ENCODE measurements at places on chromosomes 5 and 9.

GRCh38 chr5:116772806-116773205 lies 198.2 kb upstream of the SEMA6A start:
- DNase-seq: no peak

- DNase-seq: peak; percentile 16
These were observed 431.3 kb upstream of the ITGA1 start for GRCh38 chr5:52356311-52356918.

DNA sequence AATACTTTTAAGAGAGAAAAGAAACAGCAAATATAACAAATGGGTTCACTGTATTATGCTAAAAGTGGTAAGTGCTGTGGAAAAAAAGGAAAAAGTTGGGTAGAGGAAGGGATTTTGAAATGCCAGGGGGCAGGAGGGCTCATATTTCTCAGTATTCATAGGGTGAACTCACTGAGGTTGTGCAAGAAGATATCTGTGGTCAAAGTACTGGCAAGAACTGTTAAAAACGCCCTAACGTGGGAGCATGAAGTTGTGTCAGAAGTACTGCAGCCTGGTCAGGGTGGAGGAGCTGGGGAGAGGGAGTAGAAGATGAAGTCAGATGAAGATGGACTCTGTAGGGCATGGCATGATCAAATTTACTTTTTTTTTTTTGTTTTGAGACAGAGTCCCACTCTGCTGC lies 31.2 kb upstream of the SLC28A3 start:
- peak; percentile 73 for DNase-seq

- peak; percentile 17 for DNase-seq
These were observed 17.5 kb upstream of the CCDC192 start for GRCh38 chr5:127685662-127686061.

GRCh38 chr9:129237803-129238202 lies 59.7 kb upstream of the IER5L start:
- DNase-seq: no peak

DNA sequence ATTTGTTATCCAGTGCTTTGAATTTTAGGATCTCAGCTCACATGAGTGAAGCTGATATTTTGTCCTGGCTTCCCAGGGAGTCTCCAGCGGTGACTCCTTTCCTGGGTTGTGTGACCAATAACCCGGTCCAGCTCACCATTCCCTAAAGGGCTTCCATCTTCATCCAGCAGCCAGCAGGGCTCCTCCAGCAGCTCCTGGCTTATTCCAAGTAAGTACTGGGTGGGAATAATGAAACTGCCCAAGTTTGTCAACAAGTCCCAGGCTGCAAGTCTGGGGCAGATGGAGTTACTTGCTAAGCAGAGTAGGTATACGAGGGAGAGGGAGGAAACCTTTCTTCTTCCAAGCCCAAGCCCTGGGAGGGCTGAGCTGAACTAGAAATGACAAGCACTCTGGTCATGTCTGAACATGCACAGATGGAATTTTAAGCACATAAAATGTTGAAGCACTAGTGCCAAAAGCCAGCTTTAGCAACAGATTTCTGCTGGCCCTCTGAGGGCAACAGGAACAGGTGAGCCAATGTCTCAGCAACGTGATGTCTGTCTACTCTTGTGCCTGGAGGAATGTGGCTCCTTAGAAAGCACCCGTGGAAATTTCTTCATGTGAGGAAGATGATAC lies 153.7 kb upstream of the DAPK1 start:
- DNase-seq: peak; percentile 50

- DNase-seq: peak; percentile 47
These were observed 135.5 kb downstream of the CCDC192 start for GRCh38 chr5:127838661-127839060.

DNA sequence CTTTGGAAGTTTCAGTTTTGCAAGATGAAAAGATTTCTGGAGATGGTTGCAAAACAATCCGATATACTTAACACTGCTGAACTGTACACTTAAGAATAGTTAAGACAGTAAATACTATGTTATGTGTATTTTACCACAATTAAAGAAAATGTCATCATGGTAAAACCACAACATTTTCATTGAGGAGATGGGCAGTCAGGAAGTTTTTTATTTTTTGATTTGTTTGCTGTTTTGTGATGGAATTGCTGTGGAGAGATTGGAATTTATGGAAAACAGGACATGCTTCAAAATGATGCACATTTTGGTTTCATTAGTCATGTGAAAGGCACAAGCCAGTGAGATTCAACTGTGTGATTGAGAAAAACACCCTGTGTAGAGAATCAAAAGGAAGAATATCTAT lies 90.5 kb upstream of the AGXT2 start:
- peak; percentile 29 for DNase-seq

DNA sequence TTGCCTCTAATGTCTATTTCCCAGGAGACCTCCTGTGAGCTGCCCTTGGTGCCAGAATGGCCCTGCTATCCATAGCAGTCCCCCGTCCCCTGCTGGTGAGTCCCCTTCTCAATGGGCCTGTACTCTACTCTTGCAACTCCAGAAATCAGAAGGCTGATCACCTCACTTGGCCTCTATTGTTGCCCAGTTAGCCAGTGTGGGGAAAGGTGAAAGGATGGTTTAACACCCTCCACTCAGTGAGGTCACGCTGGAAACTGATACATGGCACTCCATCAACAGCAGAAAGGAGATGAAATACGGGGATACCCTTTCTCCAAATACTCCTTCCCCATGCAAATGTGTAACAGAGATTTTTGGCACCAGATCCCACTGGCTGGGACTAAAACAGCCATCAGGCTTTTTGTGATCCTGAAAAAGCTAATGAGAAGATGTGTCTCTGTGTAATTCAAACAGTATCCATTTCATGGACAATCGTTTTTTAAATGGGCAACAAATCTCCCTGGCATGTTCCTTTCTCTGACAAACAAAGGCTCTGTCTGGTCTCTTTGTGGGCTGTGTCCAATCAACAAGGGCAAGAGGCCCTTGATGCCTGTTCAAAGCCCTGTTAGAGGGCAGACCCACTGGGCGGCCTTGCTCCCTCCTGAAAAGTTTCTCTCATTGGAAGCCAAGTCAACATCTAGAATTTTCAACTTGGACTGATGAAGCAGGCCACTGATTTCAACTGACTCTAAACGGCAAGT lies 343.7 kb downstream of the SPOCK1 start:
- no peak for DNase-seq

DNA sequence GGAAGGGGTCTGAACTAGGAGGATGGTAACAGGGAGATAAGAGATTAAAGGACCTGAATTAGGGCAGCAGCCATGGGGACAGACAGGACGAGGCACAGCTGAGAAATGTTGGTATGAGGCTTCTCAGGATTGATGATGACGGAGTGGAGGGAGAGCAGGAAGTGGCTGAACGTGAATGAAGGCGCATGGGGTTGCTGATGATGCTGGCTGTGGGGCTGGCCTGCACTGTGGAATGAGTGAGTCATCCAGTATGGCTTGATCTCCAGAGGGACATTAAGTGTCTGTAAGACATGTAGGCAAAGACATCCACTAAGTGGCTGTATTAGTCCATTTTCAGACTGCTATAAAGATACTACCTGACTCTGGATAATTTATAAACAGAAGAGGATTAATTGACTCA lies 256.4 kb downstream of the ICE1 start:
- DNase-seq: peak; percentile 2

DNA sequence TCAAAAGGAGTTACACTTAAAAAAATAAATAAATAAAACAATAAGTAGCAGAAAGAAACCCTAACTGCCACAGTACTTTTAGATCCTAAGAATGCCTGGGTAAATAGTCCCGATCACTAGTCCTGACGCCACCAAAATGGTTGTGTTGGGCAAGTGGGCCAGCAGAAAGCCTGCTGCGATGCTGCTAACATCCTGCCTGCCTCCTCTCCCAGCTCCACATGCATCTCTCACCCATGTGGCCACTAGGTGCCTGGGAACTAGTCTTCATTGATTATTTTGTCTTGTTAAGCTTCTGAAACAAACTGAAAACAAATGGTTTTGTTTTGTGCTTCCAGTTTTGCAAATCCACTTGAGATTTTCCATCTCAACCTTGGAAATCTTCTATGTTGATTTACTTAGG lies 54.4 kb upstream of the TRAF1 start:
- DNase-seq: no peak

DNA sequence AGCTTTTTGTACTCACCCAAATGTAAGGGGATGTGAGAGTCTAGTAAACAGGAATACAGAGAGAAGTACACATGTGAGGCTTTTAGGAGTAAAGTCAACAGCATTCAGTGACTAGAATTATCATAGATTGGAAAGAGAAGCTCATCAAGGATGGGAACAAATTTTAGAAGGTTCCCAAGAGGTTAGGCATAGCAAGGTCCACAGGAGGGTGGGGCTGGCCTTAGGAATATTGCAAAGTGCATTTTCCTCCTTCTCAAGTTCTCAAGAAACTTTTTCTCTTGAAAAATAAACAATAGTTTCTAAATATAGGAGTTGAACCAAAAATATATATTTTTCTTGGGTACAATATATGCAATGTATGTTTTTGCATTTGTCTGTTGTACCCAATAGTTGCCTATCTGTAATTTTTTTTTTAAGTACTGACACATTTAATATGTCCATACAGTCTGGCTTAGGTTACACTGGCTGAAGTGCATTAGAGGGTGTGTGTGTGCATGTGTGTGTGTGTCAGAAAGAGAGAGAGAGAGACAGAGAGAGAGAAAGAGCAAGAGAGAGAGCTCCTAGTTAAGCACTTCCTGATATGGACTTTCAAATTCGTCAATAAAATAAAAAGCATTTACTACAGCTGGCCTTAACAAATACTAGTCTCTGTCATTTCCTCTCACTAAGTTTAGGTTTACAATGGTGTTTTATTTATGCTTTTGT lies 62.2 kb downstream of the SNX18 start:
- no peak for DNase-seq

GRCh38 chr9:110669433-110669832 lies 842 bp downstream of the MUSK start:
- DNase-seq: no peak

- DNase-seq: no peak
These were observed 89.3 kb downstream of the ALDH1A1 start for GRCh38 chr9:72863456-72864094.

DNA sequence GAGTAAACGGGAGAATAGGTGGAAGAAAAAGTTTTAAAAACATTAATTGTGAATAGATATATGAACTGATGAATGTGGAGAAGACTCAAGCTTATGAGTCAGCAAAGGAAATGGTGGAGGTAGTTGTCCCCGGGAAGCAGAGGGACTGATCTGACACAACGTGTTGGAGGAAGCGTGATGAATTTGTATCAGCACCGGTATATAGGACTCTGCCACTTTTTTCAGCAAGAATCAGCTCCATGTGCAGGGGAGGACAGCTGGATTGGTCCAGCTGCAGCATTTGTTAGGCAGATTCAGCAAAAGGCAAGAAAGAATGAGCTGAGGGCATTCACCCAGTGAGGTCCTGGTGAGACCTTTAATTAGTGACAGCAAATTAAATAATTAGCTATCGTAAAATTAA lies 276.0 kb downstream of the TENT4A start:
- no peak for DNase-seq

DNA sequence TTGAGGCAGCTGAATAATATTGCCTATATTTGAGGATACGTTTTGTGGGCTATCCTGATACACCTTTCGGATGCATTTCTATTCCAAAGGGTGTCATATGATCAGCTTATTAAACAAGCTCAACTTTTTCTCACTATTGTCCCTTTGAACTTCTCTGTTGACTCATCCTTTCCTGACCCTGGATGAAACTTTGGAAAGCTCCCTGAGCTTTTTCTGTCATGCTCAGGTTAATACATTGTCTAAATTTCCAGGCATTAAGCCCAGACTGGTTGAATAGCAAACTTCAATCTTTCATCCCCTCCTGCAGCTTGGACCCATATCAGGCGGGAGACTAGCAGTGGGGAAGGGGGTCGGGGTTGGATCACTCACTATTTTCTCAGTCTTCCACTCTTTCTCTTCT lies 104.9 kb upstream of the PTPN3 start:
- DNase-seq: peak; percentile 51

GRCh38 chr5:139108063-139108824 lies 89.9 kb downstream of the SIL1 start:
- DNase-seq: peak; percentile 80

GRCh38 chr9:21711504-21711903 lies 90.9 kb upstream of the MTAP start:
- no peak for DNase-seq

- no peak for DNase-seq
These were observed 7.5 kb upstream of the CCDC180 start for GRCh38 chr9:97299809-97300414.

All from astrocyte of the hippocampus (primary cell).